ENCODE measurements at places on chromosomes 12 and 14.

DNA sequence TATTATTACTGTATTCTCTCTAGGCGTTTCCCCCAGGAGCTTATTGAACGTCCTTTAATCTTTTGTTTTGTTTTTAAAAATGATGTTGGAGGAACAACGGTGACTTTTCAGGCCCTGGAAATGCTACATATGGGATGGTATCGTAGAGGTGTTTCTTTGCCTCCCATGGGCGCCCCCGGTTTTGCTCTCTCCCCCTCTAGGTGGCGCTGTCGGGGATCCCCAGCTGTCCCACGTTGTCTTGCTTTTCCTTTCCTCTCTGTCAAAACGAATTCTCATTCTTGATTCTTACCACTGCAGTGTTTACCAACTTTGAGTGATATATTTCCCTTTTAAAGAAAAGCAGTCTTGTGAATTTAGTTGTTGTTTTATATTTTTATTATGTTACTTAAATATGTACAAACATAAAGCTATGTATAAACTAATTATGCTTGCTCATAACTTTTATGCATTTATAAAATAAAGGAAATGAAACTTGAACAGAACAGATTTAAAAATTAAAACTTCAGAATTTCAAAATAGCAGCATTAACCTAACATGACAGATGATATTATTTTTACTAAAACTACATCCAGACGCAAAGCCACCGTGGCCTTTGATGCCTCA lies 171.9 kb downstream of the RGS6 start:
- no peak for DNase-seq

GRCh38 chr12:14171106-14171505 lies 189.7 kb upstream of the GRIN2B start:
- no peak for DNase-seq

DNA sequence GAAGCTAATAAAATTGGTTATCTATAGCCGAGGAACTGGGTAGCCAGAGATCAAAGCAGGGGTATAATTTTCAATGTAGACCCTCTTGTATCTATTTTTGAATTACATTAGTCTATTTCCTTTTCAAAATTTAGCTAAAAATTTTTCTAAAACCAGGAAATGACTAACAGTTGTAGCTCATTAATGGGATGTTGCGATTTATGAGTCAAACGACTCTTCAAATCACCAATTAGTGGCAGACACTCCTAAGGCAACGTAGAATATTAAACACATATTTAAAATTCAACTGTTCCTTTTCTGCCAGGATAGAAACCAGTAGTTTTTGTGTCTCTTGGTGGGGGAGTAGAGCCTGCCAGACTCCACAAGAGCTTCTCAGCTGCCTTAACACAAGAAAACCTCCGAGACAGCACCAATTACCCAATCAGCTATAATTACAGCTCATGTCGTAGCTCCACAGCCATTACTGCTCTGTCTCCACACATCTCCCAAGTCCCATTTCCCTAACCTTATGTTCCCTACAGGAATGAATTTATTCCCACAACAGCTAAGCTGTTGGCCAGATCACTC lies 26.9 kb downstream of the GCN1 start:
- DNase-seq = no peak

DNA sequence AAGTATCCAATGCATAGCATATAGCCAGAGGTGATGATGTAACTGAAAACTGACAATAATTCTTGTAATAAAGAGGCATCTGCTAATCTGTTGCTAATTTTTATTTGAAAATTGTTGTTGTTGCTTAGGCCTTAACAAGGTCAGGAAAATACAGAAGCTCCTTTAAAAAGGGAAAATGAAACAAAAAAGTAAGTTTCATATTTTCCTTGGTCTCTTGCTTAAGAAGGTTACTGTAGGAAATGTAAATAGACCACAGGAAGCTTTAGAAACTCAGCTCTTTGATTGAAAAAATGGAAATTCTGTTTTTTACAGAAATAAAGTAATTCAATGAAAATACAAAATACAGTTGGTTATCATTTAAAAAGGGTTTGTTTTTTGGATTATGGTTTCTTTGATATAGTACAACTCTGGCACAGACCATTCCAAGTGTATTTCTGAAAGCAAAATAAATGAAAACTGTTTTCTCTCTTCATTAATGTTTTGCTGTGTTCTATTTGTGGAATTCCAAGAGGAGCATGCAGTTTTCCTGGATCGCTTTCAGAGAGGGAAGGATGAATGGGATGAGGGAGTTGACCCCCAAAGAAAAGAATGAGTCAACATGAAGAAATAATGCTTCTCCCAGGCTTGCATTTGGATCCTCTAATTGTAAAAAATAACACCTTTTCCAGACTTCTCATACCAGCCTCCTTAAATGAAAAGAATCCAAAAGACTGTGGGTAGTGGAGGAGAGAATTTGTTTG lies 398.0 kb upstream of the FAR2 start:
- no peak for DNase-seq

- DNase-seq = peak; percentile 28
Observed at GRCh38 chr12:84874125-84874824, 38.3 kb downstream of the SLC6A15 start.

DNA sequence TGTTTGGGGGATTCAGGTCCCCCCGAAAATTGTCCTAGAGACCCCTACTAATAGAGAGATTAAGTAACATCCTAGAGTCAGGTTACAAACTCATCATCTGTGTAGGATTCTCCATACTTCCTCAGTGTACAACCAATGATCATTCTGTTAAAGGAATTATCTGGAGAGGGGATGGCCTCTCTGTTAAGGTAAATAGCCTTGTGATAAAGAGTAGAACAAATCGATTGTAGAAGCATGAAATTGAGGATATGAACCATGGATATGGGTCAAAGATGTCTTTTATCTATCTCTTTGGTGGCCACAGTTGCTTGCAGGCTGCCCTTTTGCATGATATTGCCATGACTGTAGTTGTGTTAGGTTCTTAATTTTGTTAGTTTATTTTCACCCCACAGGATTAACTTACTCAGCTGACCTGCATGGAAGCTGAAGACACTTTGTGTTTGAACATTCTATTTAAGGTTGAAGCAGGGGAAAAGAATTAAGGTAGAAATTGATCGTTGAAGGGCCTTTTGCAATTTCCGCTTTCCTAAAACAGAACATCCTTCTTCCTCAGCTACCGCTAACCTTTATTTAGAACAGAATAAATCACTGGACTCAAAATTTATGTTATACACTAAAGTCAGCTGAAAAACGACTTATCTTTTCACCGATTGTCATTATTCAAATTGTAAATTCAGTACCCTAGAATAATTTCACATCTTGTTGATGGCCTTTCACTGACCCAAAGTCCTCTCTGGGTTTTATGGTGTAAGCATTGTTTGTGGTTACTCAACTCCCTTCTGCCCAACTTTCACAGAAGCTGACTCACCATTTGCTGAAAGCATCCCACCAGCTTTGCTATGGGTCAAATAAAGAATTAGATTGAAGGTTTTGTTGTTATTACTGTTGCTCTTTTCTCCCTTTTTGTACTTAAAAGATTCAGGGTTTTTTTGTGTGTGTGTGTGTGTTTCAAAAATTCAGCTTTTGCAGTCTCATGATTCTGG lies 52.3 kb downstream of the IRAK3 start:
- peak; percentile 74 for DNase-seq

GRCh38 chr14:88289234-88289633 lies 33.8 kb downstream of the KCNK10 start:
- peak; percentile 44 for DNase-seq

- DNase-seq = no peak
Observed at GRCh38 chr12:51862947-51863346, 14.4 kb upstream of the FIGNL2 start.

Data from AG09309 (cell line).